Posterior vena cava (tissue), 2 donors: ENCODE measurements at places on chromosomes 12 and 14. TPM values are rescaled to one million over a fixed set of nuclear protein-coding genes. Genes with fewer than 3 reads are reported as not detected.

The DDN gene
- not detected for total RNA-seq

The TAS2R50 gene
- total RNA-seq = 2.0 TPM

The PTHLH gene
- 1.8 TPM for total RNA-seq

The POTEG gene
- total RNA-seq = not detected

The LPCAT3 gene
- total RNA-seq = 29.0 TPM

The KCNH3 gene
- 0.10 TPM for total RNA-seq

The PRPH gene
- 0.67 TPM for total RNA-seq

The KLRD1 gene
- total RNA-seq = 4.6 TPM

The PTPRR gene
- 0.52 TPM for total RNA-seq

The CD27 gene
- total RNA-seq = 0.43 TPM

The TEX22 gene
- 0.23 TPM for total RNA-seq
